ENCODE measurements at places on chromosomes 2 and 18.

GRCh38 chr18:7958081-7958896 is 391.2 kb downstream of the PTPRM start:
- no peak for DNase-seq

DNA sequence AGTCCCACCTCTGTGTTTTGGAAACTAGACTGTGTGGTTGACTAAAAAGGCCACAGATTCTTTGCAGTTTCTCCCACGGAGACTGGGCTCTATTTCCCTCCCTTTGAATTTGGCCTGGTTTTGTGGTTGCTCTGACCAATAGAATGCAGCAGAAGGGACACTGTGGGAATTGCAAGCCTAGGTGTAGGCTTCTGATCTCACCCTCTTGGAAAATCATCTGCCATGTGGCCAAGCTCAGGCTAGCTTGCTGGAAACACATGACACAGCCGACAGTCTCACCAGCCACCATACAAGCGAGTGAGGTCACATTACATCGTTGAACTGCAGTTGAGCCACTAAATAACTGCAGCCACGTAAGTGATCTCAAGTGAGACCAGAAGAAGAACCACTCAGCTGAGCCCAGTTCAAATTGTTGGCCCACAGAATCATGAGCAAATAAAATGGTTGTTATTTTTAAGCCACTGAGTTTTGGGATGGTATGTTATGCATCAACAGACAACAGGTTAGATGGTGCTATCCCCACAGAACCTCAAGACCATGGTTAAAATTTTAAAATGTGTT is 319.1 kb upstream of the MEX3C start:
- no peak for DNase-seq

GRCh38 chr2:83172841-83173240 is 1286.2 kb downstream of the SUCLG1 start:
- no peak for DNase-seq

DNA sequence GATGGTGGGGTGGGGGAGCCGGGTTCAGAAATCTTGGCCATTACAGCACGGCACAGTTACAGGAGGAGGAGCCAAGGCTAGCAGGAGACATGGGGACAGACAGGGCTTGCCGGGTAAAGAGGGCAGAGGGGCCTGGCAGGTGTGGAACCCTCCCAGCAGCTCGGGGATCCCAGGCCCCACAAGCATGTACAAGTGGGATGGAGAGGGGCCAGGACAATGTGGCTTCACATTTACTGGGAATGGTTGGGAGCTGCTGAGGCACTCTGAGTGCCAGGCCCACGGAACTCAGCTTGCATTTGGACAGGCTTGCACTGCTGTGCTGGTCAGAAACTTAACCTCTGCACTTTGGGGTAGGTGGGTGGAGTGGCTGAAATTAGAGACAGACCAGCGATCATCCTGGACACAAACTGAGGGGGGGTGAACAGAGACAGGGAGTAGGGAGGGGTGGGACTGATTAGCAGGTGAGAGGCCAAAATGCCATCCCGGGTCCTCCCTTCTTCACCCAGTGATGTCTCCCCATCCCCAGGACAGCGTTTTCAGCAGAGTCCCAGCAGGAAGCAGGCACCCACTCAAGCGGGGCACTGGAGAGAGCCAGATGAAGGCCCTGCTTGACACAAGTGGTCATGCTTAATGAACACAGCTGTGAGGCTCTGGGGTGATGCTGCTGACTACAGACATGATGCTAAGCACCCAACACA is 9.6 kb downstream of the PER2 start:
- DNase-seq: no peak

GRCh38 chr2:112916625-112917247 is 5.8 kb downstream of the IL37 start:
- no peak for DNase-seq

- no peak for DNase-seq
Measured at GRCh38 chr2:178066890-178067669, 5.5 kb downstream of the PDE11A start.

DNA sequence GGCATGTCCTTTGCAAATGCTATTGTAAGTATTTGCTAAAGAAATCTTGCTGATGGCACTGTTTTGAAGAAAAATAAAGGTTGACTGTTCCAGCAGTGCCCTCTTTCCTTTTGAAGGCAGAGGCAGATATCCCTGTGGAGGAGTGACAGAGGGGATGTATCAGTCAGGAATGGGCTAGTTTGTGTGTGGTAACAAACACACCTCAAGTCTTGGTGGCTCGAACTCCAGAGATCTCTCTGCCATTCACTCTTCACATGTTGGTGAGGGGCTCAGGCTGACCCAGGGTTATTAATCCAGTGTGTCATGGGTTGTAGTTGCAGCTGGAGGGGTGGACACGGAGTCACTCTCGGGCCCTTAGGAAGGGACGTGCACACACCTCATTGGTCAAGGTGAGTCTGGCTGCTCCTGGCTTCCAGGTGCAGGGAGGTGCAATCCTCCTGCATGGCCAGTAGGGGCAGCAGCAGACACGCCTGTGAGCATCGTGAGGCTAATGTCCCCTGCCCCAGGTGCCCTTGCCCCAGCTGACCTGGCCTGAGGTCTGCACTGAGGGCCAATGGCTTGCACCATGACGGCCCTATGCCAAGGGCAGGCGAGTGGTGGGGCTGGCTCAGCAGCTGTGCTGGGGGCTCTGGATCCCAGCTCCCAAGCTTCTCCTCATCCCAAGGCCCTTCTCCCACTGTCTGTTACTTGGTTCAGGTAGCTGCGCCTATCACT is 146.5 kb downstream of the ASB1 start:
- DNase-seq: no peak

- DNase-seq: no peak
Measured at GRCh38 chr2:71700041-71700657, 246.8 kb downstream of the DYSF start.

- DNase-seq: no peak
Measured at GRCh38 chr2:39123436-39123999, 2.7 kb upstream of the SOS1 start.

DNA sequence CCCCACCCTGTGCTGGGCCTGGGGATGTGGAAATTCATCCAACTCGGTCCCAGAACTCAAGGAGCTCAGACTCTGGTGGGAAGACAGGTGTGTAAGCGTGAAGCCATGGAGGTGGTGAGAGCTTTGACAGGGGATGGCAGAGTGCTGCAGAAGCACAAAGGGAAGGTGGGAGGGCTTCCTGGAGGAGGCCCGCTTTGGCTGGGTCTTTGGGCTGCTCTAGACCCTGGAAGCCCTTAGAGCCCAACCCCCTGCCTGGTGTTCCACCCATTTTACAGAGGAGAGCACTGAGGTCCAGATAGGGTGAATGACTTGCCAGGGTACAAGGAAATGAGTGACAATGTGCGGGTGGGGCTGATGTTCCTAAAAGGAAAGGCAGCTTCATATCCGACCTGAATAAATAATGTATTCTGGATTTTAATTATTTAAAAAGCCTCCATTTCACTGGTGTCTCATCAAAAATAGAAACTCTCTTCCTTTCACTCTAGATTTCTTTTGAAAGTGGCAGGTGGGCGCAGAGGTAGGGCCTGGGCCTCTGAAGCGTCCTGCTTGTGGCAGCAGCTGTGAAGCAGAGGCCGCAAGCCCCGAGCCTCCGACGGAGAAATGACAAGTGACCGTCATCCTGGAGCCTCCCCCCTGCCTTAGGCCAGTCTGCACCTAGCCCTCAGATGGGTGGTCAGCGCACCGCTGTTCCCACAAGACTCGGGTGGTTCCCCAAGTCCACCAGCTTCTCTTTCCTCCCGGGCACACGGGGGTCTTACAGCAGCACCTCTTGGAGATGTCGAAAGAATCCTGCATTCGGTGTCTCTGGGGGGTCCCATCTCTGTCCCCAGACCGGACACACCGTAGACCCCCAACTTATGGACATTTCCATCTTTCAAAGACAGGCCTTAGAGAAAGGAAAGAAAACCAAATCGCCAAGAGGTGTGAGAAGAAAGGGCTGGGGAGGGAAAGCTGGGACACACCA is 71.0 kb upstream of the TAF1B start:
- DNase-seq: no peak

DNA sequence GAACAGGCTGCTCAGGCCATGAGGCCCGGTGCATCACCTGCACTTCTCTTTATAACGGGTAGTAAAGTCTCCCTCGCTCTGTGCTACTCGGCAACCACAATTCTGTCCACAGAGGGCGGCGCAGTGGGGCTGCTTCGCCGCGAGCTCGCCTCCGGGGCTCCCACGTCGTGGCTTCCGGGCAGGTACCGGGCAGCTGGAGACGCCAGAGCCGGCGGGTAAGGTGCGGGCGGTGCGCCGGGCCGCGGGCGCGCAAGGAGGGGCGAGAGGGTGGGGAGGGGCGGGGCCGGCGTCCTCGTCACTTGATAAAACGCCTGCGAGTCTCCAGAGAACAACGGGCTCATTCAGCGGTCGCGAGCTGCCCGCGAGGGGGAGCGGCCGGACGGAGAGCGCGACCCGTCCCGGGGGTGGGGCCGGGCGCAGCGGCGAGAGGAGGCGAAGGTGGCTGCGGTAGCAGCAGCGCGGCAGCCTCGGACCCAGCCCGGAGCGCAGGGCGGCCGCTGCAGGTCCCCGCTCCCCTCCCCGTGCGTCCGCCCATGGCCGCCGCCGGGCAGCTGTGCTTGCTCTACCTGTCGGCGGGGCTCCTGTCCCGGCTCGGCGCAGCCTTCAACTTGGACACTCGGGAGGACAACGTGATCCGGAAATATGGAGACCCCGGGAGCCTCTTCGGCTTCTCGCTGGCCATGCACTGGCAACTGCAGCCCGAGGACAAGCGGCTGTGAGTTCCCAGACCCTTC is at the start of gene ITGA6:
ITGA6 (plus strand) TSS at position 331 of the 734 bp plus-strand sequence.
- peak; percentile 26 for DNase-seq

- no peak for DNase-seq
Measured at GRCh38 chr18:364256-364826, 96.5 kb upstream of the THOC1 start.

DNA sequence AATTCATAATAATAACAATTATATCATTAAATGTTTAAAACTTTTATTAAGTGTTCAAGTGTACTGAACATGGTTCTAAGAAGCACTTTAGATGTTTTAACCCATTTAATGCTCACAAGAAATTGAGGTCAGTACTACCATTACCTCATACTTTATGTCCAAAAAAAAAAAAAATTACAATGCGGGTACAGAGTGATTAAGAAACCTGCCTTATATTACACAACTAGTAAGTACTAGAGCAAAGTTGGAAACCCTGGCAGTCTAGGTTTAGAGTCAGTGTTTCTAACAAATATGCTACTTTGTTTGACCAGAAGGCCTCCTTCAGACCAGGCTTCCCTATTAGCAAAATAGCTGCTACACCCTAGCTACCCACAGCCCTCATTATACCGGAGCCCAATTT is 28.5 kb downstream of the PLEKHM3 start:
- no peak for DNase-seq

DNA sequence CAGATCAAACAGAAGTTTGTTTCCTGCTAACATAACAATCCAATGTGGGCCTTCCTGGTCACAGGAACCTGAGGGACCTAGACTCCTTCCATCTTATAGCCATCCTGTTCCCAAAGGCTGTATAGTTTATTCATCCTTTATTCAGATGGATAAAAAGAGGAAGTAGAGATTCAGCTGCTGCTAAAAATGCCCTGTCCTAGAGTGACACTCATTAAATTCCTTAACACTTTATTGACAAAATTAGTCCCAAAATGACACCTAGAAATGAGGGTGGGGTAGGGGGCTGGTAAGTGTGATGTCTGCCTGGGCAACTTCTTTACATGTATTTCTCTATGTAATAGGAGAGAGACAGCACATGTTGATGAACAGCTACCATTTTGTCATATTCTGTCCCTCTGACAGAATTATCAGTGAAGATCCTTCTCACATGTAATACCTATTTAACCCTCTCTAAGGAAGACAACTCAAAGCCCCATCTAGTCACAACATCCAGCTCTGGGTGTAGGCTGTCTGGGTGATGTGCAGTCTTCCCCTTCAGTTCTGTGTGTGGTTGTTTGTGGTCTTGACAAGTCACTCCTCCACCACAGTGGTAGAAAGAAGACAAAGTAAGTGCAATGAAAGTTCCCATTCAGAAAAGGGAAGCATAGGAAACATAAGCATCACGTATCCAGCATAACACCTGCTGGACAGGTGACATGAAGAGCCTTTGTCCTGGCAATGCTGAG is 253.9 kb upstream of the CNTNAP5 start:
- no peak for DNase-seq

- no peak for DNase-seq
Measured at GRCh38 chr2:142165790-142166189, 35.0 kb upstream of the LRP1B start.

- no peak for DNase-seq
Measured at GRCh38 chr18:13444430-13445240, 226.1 kb downstream of the LDLRAD4 start.

DNA sequence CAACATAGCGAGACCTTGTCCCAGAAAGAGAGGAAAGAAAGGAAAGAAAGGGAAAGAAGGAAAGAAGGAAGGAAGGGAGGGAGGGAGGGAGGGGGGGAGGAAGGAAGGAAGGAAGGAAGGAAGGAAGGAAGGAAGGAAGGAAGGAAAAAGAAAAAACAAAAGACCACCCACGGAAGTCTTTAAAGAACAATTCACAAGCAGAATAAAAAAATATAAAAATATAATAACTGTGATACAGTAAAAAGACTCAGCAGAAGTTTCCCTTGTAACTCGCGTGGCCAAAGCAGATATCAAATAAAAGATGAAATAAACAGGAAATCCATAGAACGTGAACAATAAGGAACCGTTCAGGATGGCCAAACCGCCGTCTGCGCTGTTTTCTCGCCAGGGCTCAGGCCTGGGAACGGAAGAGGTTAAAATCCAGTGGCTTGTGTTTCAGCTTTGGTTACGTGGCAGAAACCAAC is 1.2 kb upstream of the SLC1A4 start:
- DNase-seq: no peak

DNA sequence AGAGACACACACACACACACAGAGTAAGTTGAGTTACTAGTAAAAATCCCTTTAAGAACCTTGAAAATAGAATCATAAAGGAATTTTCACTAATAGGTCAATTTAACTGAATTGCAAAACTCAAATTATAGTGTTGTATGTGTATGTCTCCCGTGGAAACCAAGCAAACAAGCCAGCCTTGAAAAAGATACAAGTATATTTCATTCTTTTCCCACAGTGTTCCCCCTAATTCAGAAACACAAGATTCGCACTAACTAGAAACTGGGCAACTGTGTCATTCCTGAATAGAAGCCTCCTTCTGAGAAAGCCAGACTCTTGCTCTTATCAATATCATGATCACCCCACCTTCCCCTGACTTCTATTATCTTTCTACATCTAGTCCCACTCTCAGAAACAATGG is 229.5 kb downstream of the PIEZO2 start:
- no peak for DNase-seq

- no peak for DNase-seq
Measured at GRCh38 chr2:197827618-197828017, 23.2 kb downstream of the PLCL1 start.

- DNase-seq: no peak
Measured at GRCh38 chr2:54568876-54569321, 112.8 kb downstream of the SPTBN1 start.

GRCh38 chr2:238561230-238561629 is 134.5 kb downstream of the ASB1 start:
- DNase-seq: no peak
